Upper lobe of right lung (tissue), 1 donor: ENCODE measurements at places on chromosomes 6 and 20.
A peak's percentile ranks its signal among the peaks of the same experiment; 100 is the strongest.

- H3K4me3 ChIP-seq = no peak overlapping the region
- no peak for DNase-seq
- H3K4me1 ChIP-seq = no peaks in the 10 kb centered on the region
- no peak overlapping the region for H3K27ac ChIP-seq
Observed at GRCh38 chr6:23823421-23823820, 302.6 kb upstream of the NRSN1 start.

DNA sequence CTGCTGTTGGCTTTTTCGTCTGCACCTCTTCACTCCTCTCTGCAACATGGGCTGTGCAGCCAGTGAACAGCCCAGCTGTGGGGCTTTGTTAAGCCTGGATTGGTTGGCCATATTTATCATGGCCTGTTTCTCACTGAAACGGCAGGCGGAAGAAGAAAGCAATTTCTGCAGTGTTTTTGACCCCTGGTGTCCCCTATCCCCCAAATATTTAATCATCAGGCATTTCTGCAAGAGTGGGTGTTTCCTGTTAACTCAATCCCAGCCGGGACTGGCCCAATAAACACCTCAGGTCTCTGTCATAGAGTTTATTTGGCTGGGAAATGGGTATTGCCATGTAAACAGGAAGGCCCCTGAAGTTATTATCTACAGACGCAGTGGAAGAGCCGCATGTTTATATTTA lies 174.8 kb upstream of the SUPT3H start:
- no peak overlapping the region for H3K4me3 ChIP-seq
- no peak for DNase-seq
- H3K27me3 ChIP-seq = no peaks in the 10 kb centered on the region
- no peak overlapping the region for H3K27ac ChIP-seq
- no peaks in the 10 kb centered on the region for H3K4me1 ChIP-seq

GRCh38 chr20:41733151-41733550 lies 115.0 kb upstream of the CHD6 start:
- H3K27me3 ChIP-seq = no peaks in the 10 kb centered on the region
- H3K27ac ChIP-seq = no peak overlapping the region
- no peak for DNase-seq

GRCh38 chr6:42453654-42454427 lies 2.1 kb upstream of the TRERF1 start:
- no peak for DNase-seq
- H3K27ac ChIP-seq = no peak overlapping the region
- H3K27me3 ChIP-seq = no peaks in the 10 kb centered on the region
- H3K4me1 ChIP-seq = peaks cover 22% of the 10 kb centered on the region
- H3K4me3 ChIP-seq = peak overlapping the region; percentile 85
- H3K36me3 ChIP-seq = no peaks in the 10 kb centered on the region

- no peak overlapping the region for H3K4me3 ChIP-seq
- DNase-seq = no peak
- H3K36me3 ChIP-seq = no peaks in the 10 kb centered on the region
- H3K27ac ChIP-seq = no peak overlapping the region
- no peaks in the 10 kb centered on the region for H3K27me3 ChIP-seq
- peaks cover 11% of the 10 kb centered on the region for H3K4me1 ChIP-seq
Observed at GRCh38 chr6:11410539-11411307, 126.8 kb upstream of the TMEM170B start.

DNA sequence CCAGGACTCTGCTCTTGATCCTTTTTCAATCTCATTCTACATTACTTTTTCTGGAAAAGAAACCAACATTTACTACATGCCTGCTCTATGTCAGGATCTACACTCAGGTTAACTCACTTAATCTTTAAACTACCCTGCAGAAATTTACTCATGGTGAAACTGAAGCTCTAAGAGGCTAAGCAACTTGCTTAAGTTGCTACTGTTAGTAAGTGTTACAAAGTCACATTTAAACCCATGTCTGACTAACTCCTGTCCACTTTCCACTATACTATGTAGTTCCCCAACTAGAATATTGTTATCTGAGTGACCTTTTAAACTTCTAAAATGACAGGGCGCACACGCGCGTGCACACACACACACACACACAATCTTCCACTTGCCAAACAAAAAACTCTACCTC lies 5.0 kb downstream of the CEP162 start:
- no peak overlapping the region for H3K4me3 ChIP-seq
- peaks cover 6% of the 10 kb centered on the region for H3K4me1 ChIP-seq
- H3K27me3 ChIP-seq = no peaks in the 10 kb centered on the region
- H3K27ac ChIP-seq = no peak overlapping the region
- H3K36me3 ChIP-seq = no peaks in the 10 kb centered on the region
- DNase-seq = no peak

- H3K27me3 ChIP-seq = no peaks in the 10 kb centered on the region
- DNase-seq = no peak
- H3K27ac ChIP-seq = no peak overlapping the region
- H3K4me3 ChIP-seq = no peak overlapping the region
- H3K4me1 ChIP-seq = no peaks in the 10 kb centered on the region
Observed at GRCh38 chr20:12391099-12391498, 473.4 kb downstream of the BTBD3 start.

DNA sequence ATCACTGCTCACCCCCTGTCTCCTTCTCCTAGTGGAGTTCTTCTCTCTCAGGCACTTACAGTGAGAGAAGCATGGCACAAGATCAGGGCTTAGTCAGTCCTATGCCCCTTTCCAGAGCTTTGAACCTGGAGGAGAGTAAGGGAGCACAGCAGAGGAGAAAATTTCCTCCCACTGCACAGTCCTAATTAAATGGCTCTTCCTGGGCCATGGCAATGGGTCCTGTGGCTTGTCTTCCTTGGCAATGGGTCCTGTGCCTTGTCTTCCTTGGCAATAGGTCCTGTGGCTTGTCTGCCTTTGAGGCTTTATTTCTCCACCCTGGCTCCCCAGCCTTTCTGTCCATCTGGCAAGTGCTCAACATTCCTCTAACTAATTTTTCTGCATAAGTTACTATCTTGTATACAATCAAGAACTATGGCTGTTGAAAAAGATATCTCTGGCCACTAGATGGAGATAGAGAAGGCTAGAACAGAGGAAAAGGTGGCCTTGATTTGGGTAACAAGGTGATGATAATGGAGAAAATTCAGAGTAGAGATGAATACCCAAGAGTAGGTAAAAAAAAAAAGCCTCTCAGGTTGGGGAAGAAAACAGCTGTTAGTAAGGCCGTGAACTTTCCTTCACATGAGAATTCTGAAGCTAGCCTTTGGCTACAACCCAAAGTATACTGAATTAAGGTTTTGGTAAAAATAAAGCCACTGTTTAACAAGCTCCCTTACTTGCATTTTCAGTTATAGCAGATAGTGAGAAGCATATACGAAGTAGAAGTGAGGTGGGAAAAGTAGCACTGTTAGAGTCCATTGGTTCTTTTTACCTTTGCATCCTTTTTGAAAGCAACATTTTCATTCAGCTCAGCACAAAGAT lies 504.9 kb downstream of the DOK5 start:
- no peak overlapping the region for H3K4me3 ChIP-seq
- H3K36me3 ChIP-seq = no peaks in the 10 kb centered on the region
- H3K27me3 ChIP-seq = no peaks in the 10 kb centered on the region
- no peak for DNase-seq
- H3K27ac ChIP-seq = no peak overlapping the region
- no peaks in the 10 kb centered on the region for H3K4me1 ChIP-seq

- no peak overlapping the region for H3K27ac ChIP-seq
- no peaks in the 10 kb centered on the region for H3K27me3 ChIP-seq
- no peaks in the 10 kb centered on the region for H3K36me3 ChIP-seq
- H3K4me1 ChIP-seq = no peaks in the 10 kb centered on the region
Observed at GRCh38 chr6:44598679-44599078, 211.2 kb downstream of the CDC5L start.

GRCh38 chr6:6191476-6191875 lies 129.0 kb downstream of the F13A1 start:
- DNase-seq = no peak
- no peaks in the 10 kb centered on the region for H3K27me3 ChIP-seq
- H3K4me3 ChIP-seq = no peak overlapping the region

- DNase-seq = no peak
- H3K36me3 ChIP-seq = peaks cover 10% of the 10 kb centered on the region
- no peaks in the 10 kb centered on the region for H3K27me3 ChIP-seq
- H3K4me1 ChIP-seq = peaks cover 28% of the 10 kb centered on the region
Observed at GRCh38 chr6:34246563-34247391, 2.0 kb downstream of the SMIM29 start.

DNA sequence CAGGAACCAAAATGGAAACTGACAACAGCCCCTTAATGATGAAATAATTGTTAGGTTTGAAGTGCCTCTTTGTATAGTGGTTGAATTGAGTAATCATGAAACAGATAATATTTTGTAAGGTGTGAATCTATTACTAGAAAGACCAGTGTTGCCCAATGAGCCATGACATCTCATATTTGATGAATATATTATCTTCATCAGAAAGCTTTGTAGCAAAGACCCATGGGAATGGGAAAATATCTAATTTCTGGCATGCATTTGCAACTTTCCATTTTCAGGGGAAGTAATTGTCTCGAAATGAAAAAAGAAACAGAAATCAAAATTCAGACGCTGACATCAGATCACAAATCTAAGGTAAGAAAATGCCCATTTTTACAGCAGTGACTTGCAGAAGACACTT lies 57.3 kb upstream of the LAMP5 start:
- no peaks in the 10 kb centered on the region for H3K4me1 ChIP-seq
- no peak overlapping the region for H3K27ac ChIP-seq
- H3K4me3 ChIP-seq = no peak overlapping the region
- H3K36me3 ChIP-seq = no peaks in the 10 kb centered on the region

GRCh38 chr20:61049684-61050083 lies 202.4 kb upstream of the CDH4 start:
- H3K27ac ChIP-seq = no peak overlapping the region
- no peak overlapping the region for H3K4me3 ChIP-seq
- no peaks in the 10 kb centered on the region for H3K27me3 ChIP-seq
- no peaks in the 10 kb centered on the region for H3K4me1 ChIP-seq

DNA sequence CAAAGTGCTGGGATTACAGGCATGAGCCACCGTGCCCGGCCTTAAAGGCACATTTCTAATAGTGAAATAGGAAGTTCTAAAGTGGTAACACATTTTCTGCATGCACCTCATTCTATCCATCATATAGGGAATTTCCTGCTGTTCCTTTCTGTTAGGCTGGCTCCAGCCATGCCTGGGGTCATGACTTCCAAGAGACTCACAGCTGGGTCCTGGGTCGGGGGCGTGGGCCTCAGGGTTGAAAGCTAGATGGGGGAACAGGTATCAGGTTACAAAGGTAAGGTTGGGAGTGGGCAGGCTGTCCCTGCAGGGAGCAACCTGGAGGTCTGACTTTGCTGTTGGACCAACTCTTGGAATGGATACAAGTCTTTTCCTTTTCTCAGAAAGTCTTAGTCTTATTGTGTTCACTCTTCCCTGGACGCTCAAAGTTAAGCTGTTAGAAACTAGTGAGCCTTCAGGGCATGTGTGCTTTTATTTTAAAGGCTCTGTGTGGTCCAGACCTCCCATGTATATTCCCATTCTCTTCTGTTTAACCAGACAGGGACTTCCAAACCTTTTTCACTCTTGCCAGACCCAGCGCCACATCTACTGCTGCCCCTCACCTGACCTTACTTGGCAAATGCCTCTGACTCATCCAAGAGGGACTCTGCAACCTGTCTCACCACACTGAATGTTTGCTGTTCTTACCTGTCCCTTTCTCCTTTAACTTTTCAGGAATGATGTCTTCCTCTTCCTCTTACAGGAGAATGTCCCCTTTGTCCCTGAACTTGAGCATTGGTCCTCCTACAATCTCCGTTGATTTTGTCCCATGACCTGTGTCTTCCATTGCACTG lies 64.4 kb downstream of the TMEM170B start:
- no peak overlapping the region for H3K27ac ChIP-seq
- no peak for DNase-seq
- no peaks in the 10 kb centered on the region for H3K36me3 ChIP-seq
- H3K4me1 ChIP-seq = peaks cover 17% of the 10 kb centered on the region

DNA sequence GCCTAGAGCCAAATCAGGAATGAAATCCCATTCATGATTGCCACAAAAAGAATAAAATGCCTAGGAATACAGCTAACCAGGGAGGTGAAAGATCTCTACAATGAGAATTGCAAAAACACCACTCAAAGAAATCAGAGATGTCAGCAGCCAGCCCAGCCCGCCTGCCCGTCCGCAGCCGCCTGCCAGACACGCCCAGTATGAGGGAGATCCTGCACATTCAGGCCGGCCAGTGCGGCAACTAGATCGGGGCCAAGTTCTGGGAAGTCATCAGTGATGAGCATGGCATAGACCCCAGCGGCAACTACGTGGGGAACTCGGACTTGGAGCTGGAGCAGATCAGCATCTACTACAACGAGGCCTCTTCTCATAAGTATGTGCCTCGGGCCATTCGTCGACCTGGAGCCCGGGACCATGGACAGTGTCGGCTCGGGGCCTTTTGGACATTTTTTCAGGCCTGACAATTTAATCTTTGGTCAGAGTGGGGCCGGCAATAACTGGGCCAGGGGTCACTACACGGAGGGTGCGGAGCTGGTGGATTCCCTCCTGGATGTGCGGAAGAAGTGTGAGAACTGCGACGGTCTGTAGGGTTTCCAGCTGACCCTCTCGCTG lies 13.4 kb downstream of the GABRR2 start:
- no peak overlapping the region for H3K4me3 ChIP-seq
- no peak overlapping the region for H3K27ac ChIP-seq
- H3K4me1 ChIP-seq = peaks cover 15% of the 10 kb centered on the region
- H3K27me3 ChIP-seq = no peaks in the 10 kb centered on the region
- DNase-seq = no peak
- no peaks in the 10 kb centered on the region for H3K36me3 ChIP-seq

- no peak overlapping the region for H3K27ac ChIP-seq
- H3K36me3 ChIP-seq = peaks cover 92% of the 10 kb centered on the region
- H3K4me1 ChIP-seq = no peaks in the 10 kb centered on the region
Observed at GRCh38 chr6:82216549-82216948, 31.0 kb downstream of the IBTK start.

DNA sequence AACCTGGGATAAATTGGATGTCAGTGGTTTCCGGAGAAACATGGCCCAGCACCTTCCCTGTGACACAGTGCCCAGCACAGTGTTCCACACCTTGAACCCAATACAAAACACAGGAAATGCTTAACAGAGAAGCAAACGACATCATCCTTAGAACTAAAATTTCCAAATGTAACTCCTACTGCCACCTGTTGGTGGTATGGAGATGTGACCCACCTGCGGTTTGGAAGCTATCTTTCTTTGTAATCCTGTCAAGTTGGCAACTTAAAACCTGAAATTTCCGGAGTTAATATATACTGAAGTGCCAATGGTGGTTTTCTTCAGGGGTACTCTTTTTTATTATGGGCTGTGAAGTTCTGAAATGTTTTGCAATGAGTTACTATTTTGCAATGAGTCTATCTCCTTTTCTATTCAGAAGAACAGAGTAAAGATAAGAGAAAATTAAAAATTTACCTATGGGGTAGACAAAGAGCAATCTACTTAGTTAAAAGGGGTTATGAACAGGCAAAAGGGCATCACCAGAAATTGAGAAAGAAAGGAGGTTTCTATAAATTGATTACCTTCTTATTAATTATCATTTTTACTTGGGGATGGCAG lies 658.8 kb downstream of the PTPRT start:
- no peak overlapping the region for H3K27ac ChIP-seq
- H3K4me1 ChIP-seq = no peaks in the 10 kb centered on the region
- no peak overlapping the region for H3K4me3 ChIP-seq
- no peaks in the 10 kb centered on the region for H3K36me3 ChIP-seq

GRCh38 chr6:35368038-35368887 lies 25.9 kb downstream of the PPARD start:
- H3K4me1 ChIP-seq = peaks cover 34% of the 10 kb centered on the region
- no peak overlapping the region for H3K4me3 ChIP-seq
- H3K36me3 ChIP-seq = no peaks in the 10 kb centered on the region
- no peaks in the 10 kb centered on the region for H3K27me3 ChIP-seq
- DNase-seq = no peak
